Cortex of kidney (tissue), 1 donor: ENCODE measurements at places on chromosomes 12 and 14.

DNA sequence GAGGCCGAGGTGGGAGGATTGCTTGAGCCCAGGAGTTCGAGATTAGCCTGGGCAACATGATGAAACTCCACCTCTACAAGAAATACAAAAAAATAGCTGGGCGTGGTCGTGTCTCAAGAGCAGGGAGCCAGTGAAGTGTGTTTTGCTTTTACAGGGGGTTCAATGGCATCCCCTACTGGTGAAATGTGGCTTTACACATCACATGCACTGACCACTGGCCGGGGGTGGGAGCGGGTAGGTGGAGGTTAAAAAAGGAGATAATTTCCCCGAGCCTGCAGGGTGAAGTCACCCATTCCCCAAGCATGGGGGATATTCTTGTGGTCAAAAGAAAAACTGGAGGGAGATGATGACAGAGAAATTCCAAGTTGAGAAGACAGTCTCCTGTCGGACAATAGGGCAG lies 63.6 kb upstream of the PWP1 start:
- DNase-seq = no peak

- DNase-seq = no peak
Measured at GRCh38 chr14:61516964-61517653, 178.2 kb upstream of the HIF1A start.

DNA sequence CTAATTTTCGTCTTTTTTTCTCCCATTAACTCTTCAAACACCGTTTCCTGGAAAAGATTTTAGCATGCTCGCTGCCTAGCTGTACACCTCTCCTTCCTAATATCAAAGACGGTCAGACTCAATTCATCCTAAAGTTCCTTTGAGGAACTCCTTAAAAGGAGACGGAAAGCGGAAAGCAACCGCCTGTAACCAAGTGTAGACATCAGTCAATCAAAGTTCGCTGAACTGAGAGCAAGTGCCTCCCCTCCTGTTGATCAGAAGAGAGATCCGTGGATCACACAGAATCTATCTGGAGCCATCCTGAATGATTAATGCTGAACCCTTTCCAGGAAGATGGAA lies 412 bp upstream of the TEP1 start:
- DNase-seq = no peak

GRCh38 chr12:19482551-19483109 lies 43.3 kb downstream of the AEBP2 start:
- DNase-seq = no peak

DNA sequence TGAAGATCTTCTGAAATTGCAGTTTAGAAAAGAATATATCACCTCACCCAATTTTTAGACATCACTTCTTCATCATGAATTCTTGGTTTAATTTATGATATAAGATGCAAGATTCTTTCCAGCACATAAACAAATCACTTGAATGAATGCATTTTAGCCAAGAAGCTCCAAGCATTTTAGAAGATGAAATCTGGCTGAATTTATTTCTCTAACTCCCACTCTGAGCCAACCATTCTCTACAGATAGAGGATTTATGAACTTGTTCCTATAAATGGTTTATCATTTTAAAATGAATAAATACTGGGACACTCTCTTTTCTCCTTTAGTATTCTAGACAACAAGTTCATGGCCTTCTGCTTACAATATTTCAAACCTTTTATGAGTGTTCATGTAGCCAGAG lies 71.7 kb downstream of the GRIP1 start:
- no peak for DNase-seq

DNA sequence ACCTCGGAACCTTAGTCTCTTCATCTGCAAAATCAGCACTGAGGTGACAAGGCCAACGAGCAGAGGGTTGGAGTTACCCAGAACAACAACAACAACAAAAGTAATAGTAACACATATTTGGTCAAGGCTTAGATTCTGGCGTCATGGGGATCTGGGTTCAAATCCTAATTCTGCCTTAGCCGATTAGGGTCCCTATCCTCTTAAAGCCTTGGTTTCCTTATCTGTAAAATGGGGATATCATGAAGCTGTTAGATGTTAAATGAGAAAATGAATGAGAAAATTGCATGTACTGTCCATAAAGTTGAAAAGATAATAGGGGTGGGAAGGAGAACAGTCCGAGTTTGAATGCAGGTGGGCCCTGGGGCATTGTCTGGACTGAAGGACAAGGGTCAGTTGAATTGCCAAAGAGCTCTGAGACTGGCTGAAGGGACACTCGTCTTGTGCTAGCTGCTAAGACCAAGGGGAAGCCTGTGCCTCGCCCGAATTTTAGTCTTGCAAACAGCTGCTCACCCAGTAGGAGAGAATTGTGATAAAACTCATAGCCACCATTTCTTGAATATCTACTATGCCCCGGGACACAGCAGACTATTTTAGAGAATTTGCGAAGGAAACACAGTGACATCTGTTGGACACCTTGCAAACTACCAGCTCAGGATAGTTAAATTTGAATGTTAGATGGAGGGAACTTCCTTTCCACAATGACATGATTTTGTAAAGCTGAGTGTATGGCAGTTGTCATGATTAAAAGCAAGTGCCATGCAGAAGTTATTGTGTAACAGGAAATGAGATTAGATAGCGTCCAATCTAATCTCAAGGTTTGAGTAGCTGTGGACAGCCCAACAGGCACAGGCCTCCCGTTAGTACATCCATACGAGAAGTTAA lies 6.8 kb upstream of the HNF1A start:
- no peak for DNase-seq

- DNase-seq = no peak
Measured at GRCh38 chr14:83827383-83827782, 1702.6 kb upstream of the FLRT2 start.

GRCh38 chr14:53929871-53930715 lies 26.5 kb downstream of the BMP4 start:
- no peak for DNase-seq

DNA sequence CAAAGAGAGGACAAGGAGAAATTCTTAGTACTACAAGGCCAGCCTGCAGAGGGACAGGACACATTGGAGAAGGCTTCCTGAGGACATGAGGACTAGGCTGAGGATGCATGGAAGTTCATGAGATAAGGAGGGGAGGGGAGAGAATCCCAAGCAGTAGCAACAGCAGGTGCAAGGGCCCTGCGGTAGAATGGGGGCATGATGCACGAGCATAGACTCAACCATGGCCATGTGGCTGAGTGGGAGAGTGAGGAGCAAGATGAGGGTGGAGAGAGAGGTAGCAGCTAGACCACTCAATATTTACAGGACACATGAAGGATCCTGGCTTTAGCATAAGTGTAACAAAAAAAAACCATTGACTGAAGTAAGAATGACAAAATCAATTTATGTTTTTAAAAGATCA lies 128.1 kb downstream of the PPM1H start:
- DNase-seq = no peak

GRCh38 chr12:127749416-127749815 lies 517.6 kb upstream of the TMEM132C start:
- DNase-seq = no peak

GRCh38 chr12:65791400-65791799 lies 32.9 kb upstream of the HMGA2 start:
- DNase-seq = no peak

DNA sequence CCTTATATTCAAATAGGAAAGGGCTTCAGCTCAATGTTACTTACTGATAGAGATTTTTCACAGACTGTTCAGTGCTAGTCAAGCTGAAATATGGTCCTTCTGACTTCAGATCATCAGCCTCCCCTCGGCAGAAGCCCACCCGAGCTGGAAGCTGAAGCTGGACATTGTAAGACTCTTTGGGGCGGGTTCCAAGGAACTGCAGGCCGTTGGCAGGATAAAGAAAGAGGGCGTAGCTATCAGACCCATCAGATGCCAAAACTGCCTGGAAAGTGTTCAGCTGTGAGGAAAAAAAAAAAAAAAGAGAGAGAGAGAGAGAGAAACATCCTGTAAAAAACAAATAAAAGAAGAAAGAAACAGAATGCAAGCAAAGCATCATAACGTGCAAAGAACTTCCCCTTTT lies 8.8 kb downstream of the NID2 start:
- no peak for DNase-seq

- no peak for DNase-seq
Measured at GRCh38 chr14:23633160-23633701, 2.9 kb upstream of the DHRS2 start.

DNA sequence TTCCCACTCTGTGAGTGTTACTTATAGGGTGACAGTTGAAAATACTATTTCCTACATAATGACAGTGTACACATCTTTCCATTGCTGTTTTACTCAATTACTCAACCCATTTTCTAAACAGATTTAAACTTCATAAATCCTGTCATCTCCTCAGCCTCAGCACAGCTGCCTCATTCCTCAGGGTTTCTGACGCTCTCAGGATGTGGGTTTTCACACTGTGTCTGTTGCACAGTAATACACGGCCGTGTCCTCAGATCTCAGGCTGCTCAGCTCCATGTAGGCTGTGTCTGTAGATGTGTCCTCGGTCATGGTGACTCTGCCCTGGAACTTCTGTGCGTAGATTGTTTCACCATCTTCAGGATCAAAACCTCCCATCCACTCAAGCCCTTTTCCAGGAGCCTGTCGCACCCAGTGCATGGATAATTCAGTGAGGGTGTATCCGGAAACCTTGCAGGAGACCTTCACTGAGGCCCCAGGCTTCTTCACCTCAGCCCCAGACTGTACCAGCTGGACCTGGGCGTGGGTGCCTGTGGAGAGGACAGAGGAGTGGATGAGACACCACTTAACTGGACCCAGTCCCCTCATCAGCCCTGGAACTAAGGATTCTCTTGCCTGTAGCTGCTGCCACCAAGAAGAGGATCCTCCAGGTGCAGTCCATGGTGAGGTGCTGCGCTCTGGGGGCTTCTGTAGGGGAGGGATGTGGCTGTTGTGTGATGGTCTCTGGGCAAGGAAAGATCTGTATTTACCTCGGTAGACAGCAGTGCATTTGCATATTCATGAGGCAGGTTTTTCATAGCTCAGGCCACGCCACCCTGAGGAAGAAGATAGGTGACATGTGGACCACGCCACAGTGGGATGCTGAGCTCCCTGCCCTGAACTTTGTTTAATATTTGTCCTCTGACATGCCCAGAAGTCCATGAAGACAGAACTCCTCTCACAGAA lies 750.2 kb downstream of the TMEM121 start:
- no peak for DNase-seq

DNA sequence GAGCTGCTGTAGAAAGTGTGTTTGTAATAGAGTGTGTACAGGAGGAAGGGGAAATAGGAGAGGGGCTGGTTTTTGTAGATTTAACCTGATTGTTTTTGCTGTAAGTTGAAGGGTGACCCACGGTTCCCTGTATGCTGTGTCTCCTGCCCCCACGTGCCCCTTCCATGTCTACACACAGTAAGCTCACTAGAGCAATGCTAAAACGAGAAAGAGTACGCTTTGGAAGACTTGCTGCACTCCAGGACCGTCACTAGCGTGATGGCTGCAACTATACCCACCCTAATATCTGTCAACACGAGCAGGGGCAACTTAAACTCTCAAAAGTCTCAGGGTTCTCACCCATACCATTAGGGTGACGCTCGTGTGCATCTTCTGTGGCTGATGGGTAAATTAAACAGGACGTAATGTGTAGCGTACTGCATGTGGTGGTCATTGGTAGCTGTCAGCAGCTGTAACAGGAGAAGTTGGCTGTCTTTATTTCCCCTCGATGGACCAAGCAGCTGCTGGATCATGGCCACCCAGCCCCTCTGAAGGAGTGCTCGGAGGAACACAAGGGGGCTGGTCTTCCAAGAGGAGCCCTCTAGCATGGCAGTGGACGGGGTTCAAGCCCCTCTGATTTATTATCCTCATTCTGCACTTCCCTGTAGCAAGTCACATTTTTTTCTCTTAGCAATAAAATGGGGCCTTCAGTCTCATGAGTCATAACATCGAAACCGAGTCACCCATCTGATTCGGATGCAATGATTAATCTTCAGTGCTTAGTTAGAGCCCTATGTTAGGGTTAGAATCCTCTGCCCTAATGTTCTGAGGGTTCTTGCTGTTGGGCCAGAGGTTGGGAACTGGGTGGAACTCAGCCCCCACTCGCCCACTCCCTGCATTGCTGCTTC lies 14.0 kb downstream of the CCND2 start:
- DNase-seq = no peak

DNA sequence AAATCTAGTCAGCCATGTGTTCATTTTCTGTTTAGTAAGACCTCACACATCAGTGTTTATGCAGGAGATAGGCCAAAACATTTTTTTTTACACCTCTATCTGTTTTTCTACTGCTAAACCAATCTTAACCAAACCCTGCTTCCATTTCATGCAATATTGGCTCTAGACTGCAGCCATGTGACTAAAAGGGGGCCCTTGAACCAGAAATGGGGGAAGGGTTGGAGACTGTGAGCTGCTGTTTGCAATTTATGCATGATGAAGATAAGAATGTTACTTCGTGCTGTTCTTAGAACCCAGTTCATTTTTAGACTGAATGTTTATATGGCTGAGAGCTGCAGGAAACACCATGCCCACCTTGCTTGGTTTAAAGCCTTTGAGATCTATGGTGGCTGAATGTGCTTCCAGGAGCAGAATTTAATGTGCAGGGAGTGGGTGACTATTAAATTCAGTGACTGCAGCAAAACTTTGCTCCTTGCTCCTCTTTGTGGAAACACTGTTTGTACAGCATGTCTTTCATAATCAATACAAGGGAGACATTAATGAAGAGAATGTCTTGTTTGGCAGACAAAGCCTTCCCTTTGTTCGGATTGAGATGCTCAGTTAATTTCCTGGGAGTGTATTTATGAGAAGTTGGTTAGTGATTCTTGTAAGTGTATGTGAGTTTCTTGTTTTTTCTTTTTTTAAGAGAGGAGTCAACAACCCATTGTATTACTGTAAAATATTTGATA lies 53.6 kb downstream of the CHST11 start:
- no peak for DNase-seq

GRCh38 chr12:2792671-2793500 lies 1.9 kb upstream of the FKBP4 start:
- DNase-seq = no peak

GRCh38 chr14:72605096-72605920 lies 288.6 kb downstream of the DPF3 start:
- no peak for DNase-seq

GRCh38 chr12:125233319-125233718 lies 168.1 kb downstream of the AACS start:
- no peak for DNase-seq

- DNase-seq = no peak
Measured at GRCh38 chr12:40104461-40105264, 1.2 kb downstream of the SLC2A13 start.

DNA sequence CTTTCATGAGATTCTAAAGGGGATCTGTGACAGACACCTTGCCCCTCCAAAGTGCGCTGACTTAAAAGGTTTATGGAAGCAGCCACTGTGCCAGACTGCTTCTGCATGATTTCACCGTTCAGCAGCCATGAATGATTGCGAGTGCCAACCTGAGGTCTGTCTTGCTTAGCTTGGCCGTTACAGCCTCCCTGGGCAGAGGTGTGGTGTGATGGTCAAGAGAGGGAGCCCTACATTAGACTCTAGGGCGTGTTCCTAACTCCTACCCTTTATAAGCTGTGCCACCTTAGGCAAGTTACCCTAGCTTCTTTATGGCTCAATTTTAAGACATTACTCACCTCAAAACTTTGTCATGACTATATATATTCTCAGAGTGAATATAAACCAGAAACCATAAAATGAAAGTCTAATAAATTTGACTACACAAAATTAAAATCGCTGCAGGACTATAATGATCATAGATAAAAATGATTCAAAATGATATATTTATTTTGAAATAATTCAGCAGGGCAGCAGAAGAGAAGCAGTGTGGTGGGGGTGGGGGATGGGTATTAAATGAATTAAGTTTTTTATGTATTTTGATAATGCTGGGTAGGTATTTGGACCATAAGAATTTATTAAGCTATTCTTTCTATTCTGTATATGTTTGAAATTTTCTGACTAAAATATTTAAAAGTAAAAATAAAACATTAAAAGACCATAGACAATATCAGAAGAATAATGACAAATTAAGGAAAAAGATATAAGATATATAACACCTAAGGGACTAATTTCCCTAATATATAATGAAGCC lies 47.7 kb upstream of the MBIP start:
- no peak for DNase-seq
